ENCODE measurements at places on chromosomes 4 and X.

DNA sequence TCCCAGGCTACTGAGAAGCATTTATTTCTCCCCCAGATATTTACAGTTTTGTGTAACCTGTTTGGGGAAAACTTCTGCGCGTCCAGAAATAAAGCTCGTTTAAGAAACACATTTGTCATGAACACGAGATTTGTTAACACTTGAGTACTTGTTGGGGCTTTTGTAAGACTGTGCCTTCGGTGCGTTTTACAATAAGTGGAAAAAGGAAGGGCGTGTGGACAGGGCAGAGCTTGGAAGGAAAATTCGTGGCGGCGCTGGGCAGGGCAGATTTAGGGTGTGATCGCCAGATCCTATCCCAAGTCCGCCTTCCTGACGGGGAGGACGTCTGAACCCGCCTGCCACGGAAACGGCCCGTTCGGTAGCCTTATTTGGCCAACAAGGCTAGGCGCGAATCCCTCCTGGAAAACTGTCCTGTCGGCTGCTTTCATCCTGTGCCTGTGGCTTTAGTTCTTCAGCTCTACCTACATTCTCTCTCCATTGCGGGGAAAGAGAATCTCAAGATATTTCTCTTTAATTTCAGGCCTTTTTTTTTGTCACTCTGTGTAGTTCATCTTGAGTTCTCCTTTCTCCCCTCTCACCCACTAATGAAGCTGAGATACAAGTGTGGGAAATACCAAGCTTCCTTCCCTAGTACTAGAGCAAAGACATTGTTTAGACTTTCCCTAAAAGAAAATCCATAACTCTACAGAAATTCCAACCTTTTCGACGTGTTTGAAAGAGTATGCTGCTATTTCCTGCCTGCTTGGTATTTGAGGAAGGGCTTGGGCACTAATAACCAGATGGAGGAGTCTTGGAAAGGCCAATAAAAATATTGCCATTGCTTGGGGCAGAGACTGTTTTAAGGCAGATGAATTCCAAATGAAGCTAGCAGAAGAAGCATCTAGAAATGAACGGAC is 982 bp downstream of the PDLIM5 start:
- DNase-seq: peak; percentile 30

DNA sequence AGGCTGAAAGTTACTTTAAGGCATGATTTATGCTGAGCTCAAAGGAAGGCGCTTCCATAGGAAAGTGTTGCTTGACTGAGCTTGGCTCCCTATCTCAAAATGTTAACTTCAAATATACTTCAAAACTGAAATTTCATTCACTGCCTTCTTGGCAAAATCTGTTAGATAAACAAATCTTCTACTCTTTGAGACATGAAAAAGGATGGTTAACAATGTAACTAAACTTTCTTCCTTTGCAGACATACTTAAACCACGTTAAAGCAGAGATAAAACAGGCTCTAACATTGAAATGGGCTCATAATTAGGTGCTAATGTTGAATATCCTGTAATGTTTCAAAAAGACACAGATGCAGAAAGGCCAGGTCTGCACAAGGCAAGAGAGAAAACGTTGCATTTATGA is 110.4 kb downstream of the AMELX start:
- no peak for DNase-seq

- no peak for DNase-seq
These were observed 1.3 kb downstream of the IL21 start for GRCh38 chr4:122619611-122620010.

GRCh38 chr4:87950493-87950892 is 25.0 kb upstream of the SPP1 start:
- no peak for DNase-seq

DNA sequence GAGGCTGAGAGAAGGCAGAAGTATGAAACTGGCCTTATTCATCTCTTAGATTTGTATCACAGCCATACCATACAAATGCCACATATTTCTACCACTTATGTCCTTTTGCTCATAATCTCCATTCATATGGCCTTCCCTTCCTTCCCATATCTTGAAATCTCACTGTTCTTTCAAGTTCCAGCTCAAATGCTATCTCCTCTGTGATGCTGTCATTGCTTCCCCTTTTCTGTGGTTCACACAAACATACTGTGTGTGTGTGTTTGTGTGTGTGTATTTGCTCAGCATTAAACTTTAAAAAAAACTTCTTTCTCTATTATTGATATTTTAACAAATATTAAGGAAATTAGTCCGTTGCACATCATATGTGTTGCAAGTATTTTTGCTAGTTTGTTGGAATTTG is 26.7 kb downstream of the PHKA1 start:
- DNase-seq: no peak

DNA sequence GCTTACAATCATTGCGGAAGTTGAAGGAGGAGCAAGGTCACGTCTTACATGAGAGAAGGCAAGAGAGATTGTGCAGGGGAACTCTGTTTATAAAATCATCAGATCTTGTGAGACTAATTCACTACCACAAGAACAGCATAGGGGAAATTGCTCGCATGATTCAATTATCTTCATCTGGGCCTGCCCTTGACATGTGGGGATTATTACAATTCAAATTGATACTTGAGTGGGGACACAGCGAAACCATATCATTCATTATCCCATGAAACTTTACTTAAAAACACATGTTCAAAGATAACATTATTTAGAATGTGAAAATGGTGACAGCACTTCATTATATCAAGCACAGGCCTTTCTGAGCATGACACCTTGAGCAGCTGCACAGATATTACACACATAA is 1087.8 kb downstream of the C4orf33 start:
- DNase-seq: no peak

GRCh38 chr4:25823632-25824031 is 39.2 kb downstream of the SEL1L3 start:
- no peak for DNase-seq

DNA sequence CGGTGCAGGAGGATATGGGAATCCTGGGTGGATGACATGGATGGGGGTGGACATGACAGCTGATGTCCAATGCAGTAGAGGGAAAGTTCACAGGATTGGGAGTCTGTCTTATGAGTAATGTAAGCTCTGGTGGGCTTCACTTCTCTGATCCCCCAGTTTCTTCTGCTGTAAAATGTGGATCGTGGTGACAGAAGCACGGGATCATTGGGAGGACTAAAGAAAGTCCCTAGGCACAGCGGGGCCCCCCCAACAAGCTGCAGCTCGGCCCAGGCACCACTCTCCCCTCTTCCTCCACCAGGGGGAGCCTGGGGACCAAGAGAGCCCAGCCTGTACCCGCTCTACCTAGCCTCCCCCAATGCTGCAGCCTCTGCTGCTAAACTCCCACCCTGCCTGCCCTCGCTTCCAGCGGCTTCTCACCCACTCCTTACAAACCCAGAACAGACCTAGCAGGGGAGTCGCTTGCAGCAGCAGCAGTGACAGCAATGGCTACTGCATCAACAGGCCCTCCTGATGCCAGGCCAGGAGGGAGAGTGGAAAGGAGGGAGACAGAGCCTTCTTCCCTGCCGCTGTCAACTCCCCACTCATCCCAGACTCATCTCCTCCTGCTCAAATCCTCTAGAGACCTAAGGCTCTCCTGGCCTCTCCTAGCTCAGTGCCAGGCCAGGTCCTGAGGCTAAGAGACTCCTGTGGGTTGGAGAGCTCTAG is 36.1 kb upstream of the IQSEC2 start:
- peak; percentile 41 for DNase-seq

DNA sequence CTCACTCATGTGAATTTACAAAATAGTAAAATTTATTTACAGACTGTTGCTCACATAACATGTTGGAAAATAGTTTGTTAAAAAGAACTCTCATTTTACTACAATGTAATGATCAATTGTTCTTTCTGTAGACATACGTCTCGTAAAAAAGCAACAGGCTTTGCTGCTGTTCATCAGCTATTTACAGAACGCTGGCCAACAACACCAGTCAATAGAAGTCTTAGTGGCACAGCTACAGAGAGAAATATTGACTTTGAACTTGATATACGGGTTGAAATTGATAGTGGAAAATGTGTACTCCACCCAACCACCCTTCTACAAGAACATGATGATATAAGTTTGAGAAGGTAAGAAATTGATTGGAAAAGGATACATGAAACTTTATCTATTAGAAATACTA is 47.6 kb upstream of the ADAD1 start:
- no peak for DNase-seq

GRCh38 chr4:168802222-168802621 is 207.8 kb downstream of the CBR4 start:
- no peak for DNase-seq

DNA sequence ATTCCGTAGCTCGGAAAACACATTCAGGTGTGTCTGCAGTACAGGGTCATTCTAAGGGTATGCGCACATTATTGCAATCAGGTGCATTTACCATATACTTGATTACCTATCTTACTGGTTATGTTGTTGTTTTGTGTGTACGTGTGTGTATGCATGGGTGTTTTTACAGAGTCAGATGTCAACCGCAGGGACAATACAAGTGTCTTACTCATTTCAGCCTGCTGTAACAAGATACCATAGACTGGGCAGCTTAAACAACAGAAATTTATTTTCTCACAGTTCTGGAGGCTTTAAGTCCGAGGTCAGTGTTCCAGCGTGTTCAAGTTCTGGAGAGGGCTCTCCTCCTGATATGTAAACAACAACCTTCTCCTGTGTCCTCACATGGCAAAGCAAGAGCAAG is 316.7 kb downstream of the DMD start:
- no peak for DNase-seq

DNA sequence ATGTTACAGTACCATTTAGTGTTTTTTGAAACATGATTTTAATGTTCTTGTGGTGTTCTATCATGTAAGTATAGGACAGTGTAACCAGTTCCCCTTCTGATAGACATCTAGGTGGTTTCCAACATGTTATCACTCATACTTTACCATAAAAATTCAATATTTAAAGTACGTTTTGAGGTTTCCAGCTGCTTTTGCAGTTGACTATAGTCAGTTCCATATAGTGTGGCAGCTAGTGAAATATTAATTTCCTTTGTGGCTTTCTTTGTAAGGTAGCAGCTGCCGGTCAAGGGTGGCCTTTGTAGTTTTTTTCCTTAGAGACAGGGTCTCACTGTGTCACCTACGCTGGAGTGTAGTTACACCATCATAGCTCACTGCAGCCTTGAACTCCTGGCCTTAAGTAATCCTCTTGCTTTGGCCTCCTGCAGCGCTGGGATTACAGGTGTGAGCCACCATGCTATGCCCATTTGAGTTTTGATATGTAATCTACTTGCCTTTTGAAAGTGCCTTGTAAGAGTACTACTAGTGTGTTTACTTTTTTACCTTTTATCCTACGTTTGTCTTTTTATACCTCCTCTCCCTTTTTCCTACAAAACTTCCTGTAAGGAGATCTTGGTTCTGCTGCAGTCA is 63.0 kb downstream of the ARHGAP10 start:
- DNase-seq: no peak

GRCh38 chrX:6852869-6853268 is 294.6 kb upstream of the STS start:
- DNase-seq: no peak

- DNase-seq: no peak
These were observed 17.1 kb upstream of the SLC7A11 start for GRCh38 chr4:138259271-138259670.

DNA sequence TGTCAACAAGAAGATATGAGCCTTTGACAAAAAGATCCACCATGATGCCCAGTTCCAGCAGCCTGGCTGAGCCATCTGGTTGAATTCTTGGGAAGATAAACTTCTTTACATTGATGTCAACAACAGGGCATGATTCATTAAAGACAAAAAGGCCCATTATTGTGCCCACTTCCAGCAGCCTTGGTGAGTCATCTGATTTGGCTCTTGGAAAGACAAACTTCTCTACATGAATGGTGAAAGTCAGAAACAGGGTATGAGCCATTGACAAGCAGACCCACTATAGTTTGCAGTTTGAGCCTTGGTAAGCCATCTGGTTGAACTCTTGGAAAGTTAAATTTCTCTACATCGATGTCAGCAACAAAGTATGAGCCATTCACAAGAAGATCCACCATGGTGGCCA is 4.1 kb upstream of the CSF2RA start:
- DNase-seq: no peak

GRCh38 chr4:134687646-134688628 is 486.3 kb upstream of the PABPC4L start:
- no peak for DNase-seq

DNA sequence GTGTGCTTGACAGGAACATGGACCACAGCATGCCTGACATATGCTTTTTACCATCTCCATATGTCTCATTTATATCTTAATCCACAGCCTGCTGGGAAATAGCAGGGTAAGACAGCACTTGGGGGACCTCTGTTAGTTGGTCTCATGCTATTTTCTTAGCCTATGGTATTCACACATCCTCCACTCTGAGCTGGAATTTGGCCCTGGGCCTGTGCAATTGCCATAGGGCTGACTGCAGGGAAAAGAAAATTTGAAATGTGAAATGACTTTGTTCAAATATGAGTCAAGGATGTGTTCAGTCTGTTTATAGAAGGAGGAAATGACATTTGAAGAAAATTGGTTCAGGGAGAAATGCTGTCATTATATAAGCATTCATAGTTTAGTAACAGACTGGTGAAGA is 9.6 kb upstream of the MAP7D3 start:
- no peak for DNase-seq

GRCh38 chr4:105859233-105859632 is 36.0 kb upstream of the NPNT start:
- DNase-seq: no peak

DNA sequence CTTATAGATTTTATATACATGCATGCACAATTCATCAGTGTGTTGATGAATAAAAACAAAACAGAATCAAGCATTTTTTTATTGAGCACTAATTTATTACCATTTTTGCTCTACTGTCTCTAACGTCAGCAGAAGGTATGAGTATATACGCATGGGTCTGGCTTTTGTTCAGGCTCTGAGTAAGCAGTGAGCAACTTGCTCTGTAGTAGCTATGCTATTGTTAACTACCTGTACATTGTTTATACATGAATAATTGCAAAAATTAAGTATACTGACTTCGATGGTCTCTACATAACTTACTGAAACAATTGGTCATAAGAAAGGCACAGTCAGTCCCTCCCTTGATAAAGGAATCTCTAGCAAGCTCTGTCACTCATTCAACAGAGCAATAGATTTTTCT is 122.9 kb downstream of the RS1 start:
- no peak for DNase-seq

- DNase-seq: peak; percentile 59
These were observed 2.8 kb upstream of the SAP30 start for GRCh38 chr4:173367946-173368345.

DNA sequence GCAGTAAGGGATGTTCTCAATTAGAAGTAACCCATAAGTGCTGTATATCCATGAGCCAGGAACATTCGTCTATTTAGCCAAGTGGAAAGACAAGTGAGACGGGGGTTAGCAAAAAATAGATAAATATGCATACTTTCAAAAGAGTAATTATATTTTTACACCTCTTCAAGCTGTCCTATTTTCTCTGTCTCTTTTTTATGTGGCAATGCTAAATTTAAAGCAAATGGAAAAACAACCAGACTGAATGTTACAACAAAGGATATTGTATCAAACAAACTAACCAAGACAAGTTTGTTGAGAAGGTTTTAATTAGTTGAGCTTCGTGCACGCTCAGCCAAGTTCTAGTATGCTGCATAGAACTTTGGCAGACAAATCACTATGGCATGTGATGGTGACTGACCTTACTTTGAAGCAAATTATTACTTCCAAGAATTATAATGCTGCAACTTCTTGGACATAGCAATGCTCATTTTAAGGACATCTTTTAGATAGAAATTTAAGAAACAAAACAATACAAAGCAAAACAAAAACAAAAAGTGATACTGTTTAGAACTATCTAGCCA is 61.4 kb upstream of the TMEM150C start:
- no peak for DNase-seq

- no peak for DNase-seq
These were observed 120.1 kb downstream of the NHS start for GRCh38 chrX:17495052-17495451.

- DNase-seq: no peak
These were observed 99.0 kb downstream of the ARSJ start for GRCh38 chr4:113880240-113881028.

All from hematopoietic multipotent progenitor cell treated with erythropoietin and hydrocortisone succinate and interleukin-3 and kit ligand, for 17 days (in vitro differentiated cells).